ENCODE measurements at places on chromosomes 5 and 9.

GRCh38 chr5:67065237-67065636 is 131.4 kb downstream of the CD180 start:
- DNase-seq = no peak

GRCh38 chr9:112771359-112772214 is 21.0 kb downstream of the SNX30 start:
- DNase-seq = no peak

- DNase-seq = no peak
Observed at GRCh38 chr5:66829358-66829674, 233.1 kb downstream of the MAST4 start.

GRCh38 chr5:125913200-125913599 is 510.0 kb upstream of the GRAMD2B start:
- no peak for DNase-seq

DNA sequence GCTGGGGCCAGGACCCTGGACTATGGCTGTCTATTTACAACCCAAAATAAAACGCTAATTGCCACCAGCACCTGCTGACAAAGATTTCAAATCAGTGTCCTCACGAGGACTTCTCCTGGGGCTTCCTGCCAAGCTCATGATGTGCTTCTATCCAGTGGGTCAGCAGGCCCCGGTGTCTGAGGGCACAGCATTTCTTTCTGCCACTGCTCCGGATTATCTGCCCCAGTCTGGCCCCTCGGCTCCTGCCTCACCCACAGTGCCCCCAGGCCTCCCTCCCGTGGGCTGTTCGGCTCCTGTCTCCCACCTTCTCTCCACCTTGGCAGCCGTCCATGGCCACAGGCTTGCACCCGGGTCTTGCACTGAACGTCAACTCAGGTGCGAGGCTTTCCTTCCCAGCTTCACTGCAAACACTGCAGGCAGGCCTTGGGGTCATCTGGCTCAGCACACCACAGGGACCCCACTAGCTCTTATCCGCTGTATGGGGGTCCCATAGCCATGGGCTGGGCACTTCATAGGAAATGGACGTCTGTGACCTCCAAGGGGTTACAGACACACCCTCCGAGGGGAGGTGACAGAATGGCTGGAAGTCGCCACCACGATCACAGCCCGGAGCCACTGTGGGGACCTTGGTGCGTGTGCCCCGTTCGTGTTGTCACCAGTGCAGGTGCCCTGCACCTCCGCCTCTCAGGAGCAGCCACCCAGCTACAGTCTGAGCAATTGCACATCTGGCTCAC is 43.8 kb upstream of the FCN1 start:
- no peak for DNase-seq

- no peak for DNase-seq
Observed at GRCh38 chr9:126144603-126145456, 181.8 kb upstream of the MVB12B start.

DNA sequence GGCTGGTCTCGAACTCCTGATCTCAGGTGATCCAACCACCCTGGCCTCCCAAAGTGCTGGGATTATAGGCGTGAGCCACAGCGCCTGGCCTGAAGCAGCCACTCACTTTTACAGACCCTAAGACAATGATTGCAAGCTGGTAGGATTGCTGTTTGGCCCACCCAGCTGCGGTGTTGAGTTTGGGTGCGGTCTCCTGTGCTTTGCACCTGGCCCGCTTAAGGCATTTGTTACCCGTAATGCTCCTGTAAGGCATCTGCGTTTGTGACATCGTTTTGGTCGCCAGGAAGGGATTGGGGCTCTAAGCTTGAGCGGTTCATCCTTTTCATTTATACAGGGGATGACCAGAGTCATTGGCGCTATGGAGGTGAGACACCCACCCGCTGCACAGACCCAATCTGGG is 1.5 kb downstream of the CA9 start:
- DNase-seq = no peak

DNA sequence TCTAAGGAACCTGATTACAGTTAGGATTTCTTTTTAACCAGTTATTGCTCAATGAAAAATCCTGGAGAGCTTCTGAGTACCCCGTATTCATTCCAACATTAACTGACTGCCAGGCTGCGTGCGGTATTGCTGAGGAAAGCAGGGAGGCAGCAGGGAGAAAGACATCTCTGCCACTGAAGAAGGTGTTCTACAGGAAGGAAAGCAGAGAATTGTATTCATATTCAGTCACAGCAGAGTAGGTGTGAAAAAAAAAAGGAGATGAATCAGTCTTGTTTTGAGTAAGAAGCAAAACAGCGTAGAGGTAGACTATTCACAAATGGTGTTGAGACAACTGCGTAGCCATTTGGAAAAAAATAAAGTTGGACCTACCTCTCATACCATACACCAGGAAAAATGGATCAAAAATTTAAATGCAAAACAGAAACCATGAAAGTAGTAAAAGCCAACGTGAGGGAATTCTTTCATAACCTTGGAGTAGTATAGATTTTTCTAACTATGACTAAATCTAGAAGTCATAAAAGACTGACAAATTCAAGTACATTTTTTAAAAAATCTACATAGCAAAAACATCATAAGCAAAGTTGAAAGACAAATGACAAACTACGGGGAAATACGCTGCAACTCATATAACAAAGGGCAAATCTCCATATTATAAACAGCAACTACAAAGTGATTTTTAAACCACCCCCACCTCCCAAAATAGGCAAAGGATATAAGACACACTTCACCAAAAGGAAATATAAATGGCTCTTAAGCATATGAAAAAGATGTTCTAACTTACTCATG is 9.9 kb upstream of the NR4A3 start:
- DNase-seq = no peak
